Gastroesophageal sphincter (tissue), 4 donors: ENCODE measurements at places on chromosomes 13 and 19. TPM values are rescaled to one million over a fixed set of nuclear protein-coding genes. Genes with fewer than 3 reads are reported as not detected.

The SYDE1 gene
- 43.8 TPM for total RNA-seq

The LIG1 gene
- total RNA-seq = 8.2 TPM

The KLF5 gene
- total RNA-seq = 22.7 TPM

The MYH14 gene
- total RNA-seq = 4.5 TPM

The CATSPERD gene
- 0.47 TPM for total RNA-seq

- peak overlapping the region; percentile 6 for H3K4me3 ChIP-seq
- no peaks in the 10 kb centered on the region for H3K27me3 ChIP-seq
- H3K36me3 ChIP-seq = no peaks in the 10 kb centered on the region
- peaks cover 46% of the 10 kb centered on the region for H3K4me1 ChIP-seq
- peak; percentile 77 for ATAC-seq
These were observed 330.8 kb downstream of the DLEU7 start for GRCh38 chr13:50512474-50513299.

DNA sequence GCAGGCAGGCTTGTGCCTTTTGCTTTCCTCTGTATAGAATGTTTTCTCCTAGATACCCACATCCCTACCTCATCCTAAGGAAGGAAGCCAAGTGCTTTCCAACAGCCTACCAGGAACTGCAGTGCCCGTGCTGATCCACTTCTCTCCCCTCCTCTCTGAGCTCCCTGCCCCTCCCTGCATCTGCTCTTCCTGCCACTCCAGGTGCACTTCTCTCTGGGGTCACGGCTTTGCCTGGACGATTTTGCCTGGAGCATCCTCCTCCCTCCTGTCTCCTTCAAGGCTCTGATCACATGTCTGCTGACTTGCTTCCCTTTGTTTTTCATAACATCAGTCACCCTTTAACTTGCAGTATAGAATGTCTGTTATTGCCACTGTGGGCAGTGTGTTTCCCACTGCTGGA, 34.7 kb upstream of the IRS2 start:
- H3K27ac ChIP-seq = no peak overlapping the region
- H3K4me1 ChIP-seq = no peaks in the 10 kb centered on the region
- no peaks in the 10 kb centered on the region for H3K27me3 ChIP-seq
- H3K4me3 ChIP-seq = no peak overlapping the region
